ENCODE measurements at places on chromosomes 3 and 15.

GRCh38 chr15:25892126-25892525, 29.0 kb upstream of the ATP10A start:
- no peak for DNase-seq

DNA sequence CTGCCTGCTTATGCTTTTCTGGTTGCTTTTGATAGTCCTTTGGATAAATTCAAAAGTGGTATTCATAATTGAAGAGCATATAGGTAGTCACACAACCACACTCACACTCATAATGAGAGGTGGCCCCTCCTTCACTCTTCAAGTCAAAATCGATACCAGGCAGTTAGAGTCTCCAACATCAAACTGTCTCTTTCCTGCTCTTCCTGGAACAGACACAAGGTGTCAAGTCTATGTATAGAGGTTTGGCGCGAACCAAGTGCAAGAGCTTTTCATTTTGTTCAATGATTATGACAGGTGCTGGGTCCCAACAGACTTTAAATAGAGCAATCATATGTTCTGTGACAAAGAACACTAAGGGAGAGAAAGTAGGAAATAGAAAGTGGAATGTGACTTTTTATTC, 29.9 kb upstream of the RGMA start:
- no peak for DNase-seq

DNA sequence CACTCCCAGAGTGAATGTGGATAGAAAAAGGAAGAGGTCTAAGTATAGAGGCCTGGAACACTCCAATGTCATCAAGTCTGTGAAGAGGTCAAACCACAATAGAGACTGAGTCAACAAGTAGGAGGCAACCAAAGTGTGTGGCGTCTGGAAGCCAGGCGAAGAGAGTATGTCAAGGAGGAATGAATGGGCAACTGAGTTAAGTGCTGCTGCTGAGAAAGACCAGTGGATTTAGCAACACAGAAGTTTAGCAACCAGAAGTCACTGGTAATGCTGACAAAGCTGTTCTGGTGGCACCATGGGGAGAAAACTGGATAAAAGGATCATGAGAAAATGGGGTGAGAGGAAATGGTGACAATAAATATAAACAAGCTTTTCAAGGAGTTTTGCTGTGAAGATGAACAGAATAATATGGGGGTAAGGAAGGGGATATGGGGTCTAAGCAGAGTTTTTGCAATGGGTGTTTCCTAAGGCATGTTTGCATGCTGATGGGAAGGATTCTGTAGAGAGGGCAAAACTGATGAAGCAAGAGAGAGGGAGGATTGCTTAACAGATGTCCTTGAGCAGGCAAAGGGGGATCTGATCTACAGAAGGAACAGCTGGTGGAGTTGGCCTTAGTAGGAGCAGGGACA, 38.4 kb downstream of the PCOLCE2 start:
- DNase-seq = peak; percentile 39

DNA sequence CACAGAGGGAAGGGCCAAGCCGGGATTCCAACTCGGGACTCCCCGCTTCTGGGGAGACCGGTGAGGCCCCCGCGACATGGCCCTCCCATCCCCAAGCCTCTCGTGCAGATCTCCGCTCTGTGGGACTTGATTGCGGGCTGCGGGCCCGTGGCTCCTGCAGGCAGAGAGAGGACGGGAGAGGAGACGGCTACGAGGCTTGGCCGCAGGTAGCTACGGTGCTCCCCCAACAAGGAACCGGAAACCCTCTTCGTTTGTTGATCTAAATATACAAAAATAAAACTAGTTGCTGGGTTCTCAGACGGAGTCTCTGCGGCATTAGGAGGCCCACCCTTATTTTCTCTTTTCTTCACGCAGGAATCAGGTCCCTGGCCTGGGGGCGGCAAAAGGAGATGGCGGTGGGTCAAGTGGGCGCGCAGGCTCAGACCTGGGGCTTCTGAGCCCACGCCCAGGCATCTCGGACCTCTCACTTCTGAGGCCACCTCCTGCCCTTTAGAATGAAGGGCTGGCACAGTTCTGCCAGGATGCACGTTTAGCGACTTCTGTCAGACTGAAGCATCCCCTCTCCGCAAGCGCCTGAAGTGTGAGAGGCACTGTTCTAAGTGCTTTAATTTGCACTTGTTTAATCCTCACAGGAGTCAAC, 10.9 kb downstream of the GNB5 start:
- no peak for DNase-seq

DNA sequence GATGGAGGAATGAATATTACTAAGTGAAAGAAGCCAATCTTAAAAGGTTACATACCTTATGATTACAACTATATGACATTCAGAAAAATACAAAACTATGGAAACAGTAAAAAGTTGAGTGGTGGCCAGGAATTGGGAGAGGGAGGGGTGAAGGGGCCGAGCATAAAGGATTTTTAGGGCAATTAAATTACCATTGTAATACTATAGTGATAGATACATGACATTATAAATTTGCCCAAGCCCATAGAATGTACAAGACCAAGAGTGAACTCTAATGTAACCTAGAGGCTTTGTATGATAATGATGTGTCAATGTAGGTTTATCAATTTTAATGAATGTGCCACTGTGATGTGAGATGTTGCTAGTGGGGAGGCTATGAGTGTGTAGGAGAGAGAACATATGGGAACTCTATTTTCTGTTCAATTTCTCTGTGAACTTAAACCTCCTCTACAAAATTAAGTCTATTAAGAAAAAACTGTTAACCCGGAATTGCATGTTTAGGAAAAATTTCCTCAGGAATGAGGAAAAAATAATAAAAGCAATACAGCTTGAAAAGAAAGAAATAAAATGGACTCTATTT, 541.9 kb upstream of the UBE2E2 start:
- no peak for DNase-seq

GRCh38 chr3:47512416-47513124, 942 bp downstream of the ELP6 start:
- no peak for DNase-seq

- peak; percentile 56 for DNase-seq
Measured at GRCh38 chr3:94226078-94226477, 163.2 kb downstream of the NSUN3 start.

- no peak for DNase-seq
Measured at GRCh38 chr15:48825075-48825474, 14.2 kb upstream of the CEP152 start.

GRCh38 chr3:121630355-121630754, 30.3 kb downstream of the HCLS1 start:
- no peak for DNase-seq

- no peak for DNase-seq
Measured at GRCh38 chr3:195757438-195757770, 36.6 kb downstream of the MUC20 start.

DNA sequence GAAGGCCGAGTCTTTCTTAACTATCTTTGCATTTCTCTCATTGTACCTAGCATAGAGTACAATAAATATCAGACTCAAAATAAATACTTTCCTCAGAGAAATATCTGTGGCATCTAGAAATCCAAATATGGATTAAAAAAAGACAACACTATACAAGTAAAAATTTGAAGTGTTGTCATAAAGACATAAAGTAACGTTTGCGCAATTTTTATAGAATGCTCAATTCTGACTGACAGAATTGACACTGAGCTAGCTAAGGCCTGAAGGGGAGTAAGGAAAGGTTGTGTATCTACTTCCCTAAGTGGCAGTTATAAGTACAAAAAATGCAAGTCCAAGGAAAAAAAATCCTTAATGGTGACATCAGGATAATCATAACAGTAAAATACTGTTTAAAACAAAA, 1.1 kb downstream of the SEC11A start:
- no peak for DNase-seq

DNA sequence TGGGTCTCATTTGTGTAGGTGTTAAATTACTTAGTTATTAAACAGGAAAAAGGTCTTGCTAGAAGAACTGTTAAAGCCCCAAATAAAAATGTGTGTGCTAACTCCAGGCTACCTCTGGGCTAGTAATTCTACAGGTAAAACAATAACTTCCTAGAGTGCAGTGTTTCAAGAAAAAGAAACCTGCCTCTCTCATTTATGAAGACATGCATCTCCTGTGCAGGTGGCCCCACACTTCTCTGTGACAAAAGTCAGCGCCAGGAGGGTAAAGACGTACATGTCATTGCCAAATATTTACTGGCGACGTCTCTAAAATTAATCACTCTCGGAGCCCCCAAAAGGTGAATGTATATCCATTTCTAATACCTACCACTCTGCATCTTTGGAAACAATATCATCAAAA, 131.7 kb downstream of the FOXP1 start:
- no peak for DNase-seq

- DNase-seq = no peak
Measured at GRCh38 chr3:186067360-186068242, 41.3 kb downstream of the ETV5 start.

- no peak for DNase-seq
Measured at GRCh38 chr3:69671082-69671952, 67.9 kb upstream of the MITF start.

DNA sequence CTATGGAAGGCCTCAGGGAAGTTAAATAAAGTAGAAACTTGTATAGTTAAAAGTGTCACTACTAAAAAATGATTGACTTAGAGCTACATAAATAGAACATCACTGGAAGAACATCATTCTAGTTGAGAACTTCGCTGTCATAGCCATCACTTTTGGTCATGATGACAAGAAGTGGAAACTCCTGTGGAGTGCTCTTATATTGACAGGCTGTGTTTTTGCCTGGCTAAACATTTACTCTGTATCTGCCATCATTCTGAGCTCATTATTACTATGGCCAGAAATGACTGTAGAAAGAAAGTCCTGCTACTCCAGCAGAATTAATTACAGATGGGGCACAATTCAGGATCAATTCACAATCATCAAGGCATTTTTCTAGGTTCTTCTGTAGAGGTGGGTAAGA, 165.1 kb upstream of the GOLIM4 start:
- DNase-seq = no peak

DNA sequence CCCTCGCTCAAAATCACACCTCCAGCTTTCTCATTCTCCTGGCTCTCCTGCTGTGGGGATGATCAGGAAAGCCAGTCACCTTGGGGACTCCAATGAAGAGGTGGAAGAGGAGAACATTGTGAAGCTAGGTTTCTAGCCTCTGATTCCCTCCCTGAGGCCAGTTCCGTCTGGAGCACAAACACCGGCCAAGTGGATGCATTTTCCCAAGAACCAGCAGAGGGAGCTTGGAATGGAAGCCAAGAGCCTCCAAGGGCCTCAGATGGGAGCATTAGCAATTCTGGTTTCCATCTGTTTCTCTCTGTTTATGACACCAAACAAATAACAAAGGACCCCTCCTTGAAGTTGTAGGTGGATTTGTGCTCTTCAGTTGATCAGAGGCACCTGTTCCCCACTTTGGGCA, 40.6 kb upstream of the NMNAT3 start:
- DNase-seq = no peak

GRCh38 chr3:190265796-190266195, 56.5 kb downstream of the CLDN1 start:
- no peak for DNase-seq

GRCh38 chr15:90481023-90481422, 48.7 kb upstream of the CRTC3 start:
- DNase-seq = no peak

DNA sequence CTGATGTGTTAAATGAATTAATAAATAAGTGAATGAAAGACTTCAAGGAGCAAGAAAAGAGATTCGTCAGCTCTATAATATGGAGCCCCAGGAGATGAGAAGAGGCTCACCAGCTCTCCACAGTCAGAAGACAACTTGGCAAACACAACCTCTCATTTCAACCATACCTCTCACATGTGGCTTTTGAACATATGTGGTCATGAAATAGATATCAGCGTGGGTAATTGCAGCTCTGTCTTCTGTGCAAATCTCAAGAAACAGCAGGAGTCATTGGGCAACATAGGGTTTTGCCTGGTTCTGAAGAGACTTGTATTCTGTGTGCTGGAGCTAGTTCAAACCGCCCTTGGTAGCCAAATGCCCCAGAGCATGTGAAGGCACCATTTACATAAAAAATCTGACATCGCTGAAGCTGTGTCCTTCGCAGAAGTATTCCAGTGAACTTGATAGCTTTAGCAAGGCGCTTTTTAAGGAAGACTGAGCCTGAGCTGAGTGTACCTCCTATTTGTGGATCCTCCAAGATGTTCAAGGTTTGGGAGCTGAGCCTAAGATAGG, 8.4 kb downstream of the CX3CR1 start:
- DNase-seq = no peak

- DNase-seq = no peak
Measured at GRCh38 chr3:108970561-108970960, 16.9 kb upstream of the GUCA1C start.

GRCh38 chr3:167228135-167228534, 152.0 kb downstream of the ZBBX start:
- no peak for DNase-seq

GRCh38 chr3:149654188-149654601, 3.6 kb downstream of the WWTR1 start:
- DNase-seq = no peak
